Forelimb muscle (tissue), 1 donor: ENCODE measurements at places on chromosomes 4 and X. TPM values are rescaled to one million over a fixed set of nuclear protein-coding genes. Genes with fewer than 3 reads are reported as not detected.

DNA sequence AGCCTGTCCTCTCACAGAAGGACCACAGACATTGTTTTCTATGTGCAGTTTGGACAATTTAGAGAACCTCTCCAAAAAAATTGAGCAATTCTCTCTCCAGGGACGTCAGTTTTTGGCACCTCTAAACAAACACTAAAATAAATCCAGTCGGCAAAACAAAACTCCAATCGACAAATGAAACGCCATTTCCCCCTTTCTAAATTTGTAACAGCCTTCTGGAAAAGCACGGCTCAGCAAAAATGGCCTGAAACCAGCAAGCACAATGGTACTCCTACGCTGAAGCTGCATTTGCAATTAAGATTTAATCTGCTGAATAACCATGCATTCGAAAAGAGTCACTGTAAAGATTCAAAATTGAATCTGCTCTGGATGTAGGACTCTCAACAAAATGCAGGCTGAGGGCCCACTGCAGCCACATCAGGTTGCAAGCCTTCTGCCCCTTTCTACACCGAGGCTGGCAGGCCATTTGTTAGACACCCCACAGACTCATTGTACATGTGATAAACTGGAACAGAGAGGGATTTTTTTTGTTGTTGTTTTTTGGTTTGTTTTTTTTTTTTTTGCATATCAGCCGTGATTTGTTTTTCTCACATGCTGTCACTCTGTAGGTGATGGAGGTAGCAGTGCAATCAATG is 79.9 kb upstream of the MAP3K15 start:
- peak; percentile 60 for DNase-seq

DNA sequence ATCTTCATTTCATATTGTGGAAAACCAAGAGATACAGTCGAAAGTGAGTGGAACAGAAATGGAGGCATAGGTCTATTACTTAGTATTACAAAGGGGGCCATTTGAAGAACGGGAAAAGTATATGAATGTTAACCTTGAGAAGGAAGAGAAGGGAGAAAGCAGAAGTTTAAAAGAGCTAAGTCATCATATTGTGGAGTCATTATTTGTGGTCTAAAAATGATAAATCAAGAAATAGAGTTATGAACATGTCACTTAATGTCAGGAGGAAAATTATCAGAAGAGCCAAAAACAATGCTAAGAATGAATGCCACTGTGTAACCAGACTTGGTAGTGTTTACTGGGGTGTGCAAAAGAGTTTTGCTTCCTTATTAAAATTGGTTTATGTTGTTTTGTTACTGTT is 589.5 kb upstream of the LCORL start:
- no peak for DNase-seq

The FGFBP1 gene
- not detected for polyA plus RNA-seq

The PLK4 gene
- 8.9 TPM for polyA plus RNA-seq

The DGKK gene
- polyA plus RNA-seq = not detected
